DND-41 (cell line): ENCODE measurements at places on chromosomes 3 and 15.

DNA sequence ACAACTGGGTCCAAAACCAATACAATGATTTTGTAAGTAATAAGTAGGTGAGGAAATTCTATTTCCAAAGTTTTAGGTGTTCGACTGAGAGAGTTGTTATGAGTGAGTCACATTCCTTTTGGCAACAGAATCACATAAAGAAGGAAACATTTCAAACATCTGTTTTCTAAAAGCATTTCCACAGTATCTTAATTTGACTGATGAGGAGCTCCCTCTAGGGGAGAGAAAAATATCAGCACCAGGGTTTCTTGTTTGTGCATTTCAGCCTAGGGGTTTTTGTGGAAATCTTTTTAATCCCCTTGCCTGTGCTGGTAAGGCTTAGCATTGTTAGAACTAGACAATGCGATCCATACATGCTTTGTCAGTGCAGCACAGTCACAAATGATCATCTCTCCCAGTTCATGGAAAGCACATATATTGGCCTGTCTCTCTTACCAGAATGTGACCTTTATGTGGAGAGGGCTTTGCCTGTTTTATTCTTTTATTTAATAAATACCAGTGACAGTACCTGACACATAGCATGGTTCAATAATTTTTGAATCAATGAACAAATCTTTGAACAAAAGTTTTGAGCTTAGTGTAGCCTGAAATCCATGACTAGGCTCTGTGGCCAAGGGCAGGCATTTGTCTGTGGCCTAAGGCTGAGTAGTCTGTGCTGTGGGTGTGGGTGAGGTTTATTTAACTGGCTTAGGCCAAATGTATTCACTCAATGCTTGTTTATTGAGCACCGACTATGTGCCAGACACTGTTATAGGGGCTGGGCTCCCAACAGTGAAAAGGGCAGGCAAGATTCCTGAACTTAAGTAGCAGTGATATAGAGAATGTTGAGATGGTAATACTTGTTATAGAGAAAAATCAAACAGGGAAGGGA is 21.1 kb upstream of the IQCF6 start:
- DNase-seq: peak; percentile 20

- no peak for DNase-seq
These were observed 11.2 kb downstream of the C3orf52 start for GRCh38 chr3:112097378-112097777.

GRCh38 chr3:10426346-10427220 is 78.8 kb downstream of the ATP2B2 start:
- DNase-seq: no peak

- no peak for DNase-seq
These were observed 242.0 kb upstream of the FEZF2 start for GRCh38 chr3:62615258-62615849.

- DNase-seq: no peak
These were observed 21.9 kb upstream of the USP13 start for GRCh38 chr3:179630753-179631451.

- no peak for DNase-seq
These were observed 82.0 kb downstream of the MBNL1 start for GRCh38 chr3:152350776-152351175.

DNA sequence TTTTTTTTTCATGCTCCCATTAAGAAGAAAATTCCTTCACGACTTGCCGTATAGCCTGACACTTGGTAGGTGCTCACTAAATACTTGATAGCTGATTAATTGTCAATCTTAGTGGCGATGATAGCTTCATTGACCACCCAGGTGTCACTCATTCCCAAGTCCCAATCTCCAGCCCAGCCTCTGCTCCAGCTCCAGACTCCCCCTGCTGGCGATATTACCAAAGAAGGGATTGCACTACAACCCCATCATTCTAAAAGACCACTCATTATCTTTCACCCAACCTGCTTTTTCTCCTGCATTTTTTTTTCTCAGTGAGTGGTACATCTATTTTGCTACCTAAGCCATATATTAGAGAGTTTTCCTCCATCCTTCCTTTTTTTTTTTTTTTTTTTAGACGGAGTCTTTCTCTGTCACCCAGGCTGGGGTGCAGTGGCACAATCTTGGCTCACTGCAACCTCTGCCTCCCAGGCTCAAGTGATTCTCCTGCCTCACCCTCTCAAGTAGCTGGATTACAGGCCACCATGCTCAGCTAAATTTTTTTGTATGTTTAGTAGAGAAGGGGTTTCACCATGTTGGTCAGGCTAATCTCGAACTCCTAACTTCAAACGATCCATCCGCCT is 19.5 kb upstream of the COMMD2 start:
- peak; percentile 47 for DNase-seq

- no peak for DNase-seq
These were observed 33.8 kb upstream of the TFRC start for GRCh38 chr3:196115678-196116083.

GRCh38 chr15:35444557-35445204 is 101.3 kb downstream of the DPH6 start:
- no peak for DNase-seq

DNA sequence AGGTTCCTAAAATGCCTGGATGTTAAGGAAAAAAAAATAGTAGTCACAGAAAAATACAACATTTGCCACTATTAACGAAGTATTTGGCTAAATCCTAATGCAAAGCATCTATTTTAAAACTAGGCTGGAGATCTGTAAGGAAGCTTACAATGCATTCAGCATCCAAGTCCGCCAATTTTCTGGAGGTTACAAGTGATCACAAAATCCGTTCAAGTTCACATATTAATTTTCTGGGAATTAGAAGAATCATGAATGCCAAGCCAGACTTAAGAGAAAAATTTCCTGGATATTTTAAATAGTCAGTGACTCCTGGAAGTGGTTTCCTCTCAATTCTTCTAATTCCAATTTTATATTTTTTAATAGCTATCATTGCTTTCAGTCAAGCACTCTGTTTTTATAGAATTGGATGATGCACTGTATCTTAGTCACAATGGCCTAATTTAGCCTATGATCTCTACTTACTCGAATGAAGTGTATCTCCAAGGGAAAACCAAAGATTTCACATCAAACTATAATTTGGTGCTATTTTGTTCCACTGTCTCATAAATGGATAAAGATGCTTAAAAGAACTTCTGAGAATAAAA is 60.4 kb downstream of the P3H2 start:
- no peak for DNase-seq

- DNase-seq: no peak
These were observed 39.5 kb downstream of the BTLA start for GRCh38 chr3:112459750-112460149.

- DNase-seq: no peak
These were observed 713 bp upstream of the MUC13 start for GRCh38 chr3:124935264-124935663.

DNA sequence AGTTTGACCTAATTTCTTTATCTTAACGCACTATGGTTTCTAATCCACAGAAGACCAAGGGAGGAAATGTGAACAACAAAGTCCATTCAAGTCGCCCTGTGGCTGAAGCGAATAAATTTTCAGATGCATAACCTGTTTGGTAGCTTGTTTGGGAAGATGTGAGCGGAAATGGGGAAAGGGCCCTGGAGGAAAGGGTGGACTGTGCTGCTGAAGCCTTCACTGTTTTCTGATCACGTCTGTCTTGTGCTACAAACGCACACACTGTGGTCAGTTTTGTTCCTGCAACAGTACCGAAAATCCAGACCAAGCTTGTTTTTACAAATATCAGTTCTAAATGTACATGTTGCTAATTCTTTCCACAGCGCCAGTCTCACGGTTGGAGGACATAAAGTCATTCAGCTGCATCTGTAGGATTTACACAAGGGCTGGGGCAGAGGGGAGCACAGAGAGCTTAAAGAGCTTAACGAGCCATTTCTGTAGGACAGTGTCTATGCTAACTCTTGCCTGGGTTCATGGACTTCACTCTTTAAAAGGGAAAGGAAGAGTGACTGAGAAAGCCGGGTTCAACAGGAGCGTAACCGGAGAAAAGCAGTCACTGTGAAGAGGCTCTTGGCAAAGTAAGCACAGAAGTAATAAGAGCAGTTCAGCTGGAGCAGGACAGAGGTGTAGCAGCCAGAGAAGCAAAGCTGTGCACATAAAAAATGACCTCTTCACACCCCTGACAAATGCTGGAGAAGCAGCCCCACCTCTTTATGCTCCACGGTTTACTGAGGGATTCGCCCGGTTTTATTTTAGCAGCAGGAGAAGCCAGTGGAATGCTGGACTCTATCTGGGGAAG is 66.6 kb downstream of the USF3 start:
- no peak for DNase-seq

GRCh38 chr15:54594115-54594514 is 602.6 kb downstream of the RSL24D1 start:
- no peak for DNase-seq

DNA sequence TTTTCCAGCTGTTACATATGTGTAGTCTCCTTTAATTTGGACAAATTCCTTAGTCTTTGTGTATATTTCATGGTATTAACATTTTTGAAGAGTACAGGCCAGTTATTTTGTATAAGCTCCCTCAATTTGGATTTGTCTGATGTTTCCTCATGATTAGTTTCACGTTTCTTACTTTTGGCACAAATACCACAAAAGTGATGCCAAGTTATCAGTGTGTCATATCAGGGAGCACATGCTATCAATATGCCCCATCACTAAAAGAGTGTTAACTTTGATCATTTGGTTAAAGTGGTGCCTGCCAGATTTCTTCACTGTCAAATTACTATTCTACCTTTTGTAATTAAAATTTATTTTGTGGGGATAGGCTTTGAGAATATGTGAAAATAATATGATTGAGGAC is 14.6 kb downstream of the PCNP start:
- DNase-seq: no peak

DNA sequence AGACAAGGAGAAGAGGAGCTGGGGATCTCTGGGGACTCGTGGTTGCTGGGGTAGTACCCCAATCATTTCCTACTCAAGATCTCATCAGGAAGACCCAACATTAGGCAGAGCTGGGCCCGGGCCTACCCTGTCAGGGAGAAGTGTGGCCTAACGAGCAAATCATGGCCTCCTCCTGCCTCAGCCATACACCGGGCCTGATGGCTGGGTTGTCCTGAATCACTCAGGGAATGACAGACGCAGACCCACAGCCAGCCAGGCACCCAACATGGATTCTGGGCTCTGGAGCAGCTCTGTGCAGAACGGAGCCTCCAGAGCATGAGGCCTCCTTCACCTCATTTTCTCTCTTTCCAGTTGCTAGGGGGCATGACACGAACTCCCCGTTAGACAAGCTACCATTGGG is 19.7 kb downstream of the ITGA11 start:
- DNase-seq: no peak

GRCh38 chr3:161388855-161389254 is 17.5 kb upstream of the SPTSSB start:
- DNase-seq: no peak

GRCh38 chr3:15983693-15984092 is 185.9 kb upstream of the ANKRD28 start:
- DNase-seq: no peak

DNA sequence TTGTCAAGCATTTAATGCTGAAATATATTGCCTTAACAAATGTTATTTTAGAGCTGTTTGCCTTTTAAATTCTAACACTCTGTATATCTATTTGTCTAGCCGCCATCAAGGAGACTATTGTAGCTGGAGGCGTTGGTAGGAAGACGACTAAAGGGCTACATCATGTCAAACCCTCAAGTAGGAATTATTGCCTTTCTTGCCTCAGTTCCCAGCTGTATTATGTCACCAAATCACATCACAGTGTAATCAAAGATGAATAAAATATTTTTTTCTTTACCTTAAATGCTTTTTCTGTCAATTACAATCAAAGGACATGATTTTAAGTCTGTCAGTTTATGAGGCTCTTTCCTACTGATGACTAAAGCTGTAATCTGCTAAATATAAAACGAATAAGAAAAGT is 233.1 kb downstream of the ZIC4 start:
- DNase-seq: no peak

DNA sequence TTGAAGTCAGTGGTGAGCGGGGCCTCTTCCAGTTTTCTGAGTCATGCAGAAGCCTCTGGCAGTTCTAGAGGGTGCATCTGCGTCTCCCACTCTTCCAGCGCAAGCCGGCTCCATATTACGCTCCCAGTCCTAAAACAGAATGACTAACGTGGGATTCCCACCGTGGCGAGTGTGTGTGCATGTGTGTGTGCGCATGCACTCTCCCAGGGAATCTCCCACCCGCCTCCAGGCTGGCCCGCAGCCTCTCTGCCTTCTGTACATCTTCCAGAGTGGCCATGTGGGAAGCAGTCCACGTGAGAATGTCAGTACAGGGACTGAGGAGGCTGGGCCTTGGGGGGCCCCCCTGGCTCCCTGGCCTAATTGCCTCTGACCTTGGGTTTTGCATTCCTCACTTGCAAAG is 87.7 kb downstream of the LSM3 start:
- DNase-seq: no peak

DNA sequence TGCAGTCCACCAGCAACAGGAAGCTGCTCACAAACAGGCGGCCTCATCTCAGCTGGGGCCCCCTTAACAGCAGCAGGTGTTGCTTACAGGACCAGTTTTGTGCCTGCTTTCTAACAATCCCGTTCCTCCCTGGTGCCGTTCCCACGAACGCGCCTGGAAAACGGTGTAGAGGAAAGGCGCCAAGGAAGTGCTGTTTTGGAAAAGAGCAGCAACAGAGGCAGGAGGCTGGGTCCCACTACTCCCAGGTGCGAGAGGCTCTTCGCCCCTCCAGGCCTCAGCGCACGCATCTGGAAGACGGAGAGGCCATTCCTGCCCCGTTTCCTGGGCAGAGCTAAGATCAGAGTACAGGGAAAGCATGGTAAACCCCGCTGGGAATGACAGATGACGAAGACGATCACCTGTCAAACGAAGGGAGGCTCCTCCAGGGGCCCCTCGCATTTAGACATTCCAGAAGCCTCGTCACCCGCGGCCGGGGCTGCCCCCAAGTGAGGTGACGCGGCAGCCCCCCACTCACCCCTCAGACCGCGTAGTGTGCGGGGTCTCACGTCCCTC is 603 bp downstream of the SCAPER start:
- peak; percentile 55 for DNase-seq

- DNase-seq: no peak
These were observed 57.8 kb upstream of the CTDSPL start for GRCh38 chr3:37803726-37804469.

DNA sequence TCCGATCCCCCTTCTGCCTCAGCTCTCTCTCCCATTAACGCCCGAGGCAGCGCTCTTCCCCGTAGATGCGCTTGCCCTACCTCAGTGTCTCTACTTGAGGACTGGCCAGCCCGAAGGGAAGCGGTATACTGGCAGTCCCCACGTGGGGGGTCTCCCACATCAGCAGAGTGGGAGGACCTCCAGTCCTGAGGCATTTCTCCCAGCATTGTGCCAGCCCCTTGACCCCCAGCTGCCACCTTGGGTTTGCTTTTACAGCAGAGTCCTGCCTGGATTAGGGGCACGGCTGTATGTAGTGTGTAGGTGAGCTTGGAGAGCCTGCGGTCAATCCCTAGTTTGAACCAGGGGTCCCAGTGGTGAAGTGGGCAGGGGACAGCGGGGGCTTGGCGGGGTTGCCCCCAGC is 767 bp downstream of the SEMA3F start:
- DNase-seq: no peak

GRCh38 chr15:87959080-87959479 is 297.5 kb downstream of the NTRK3 start:
- DNase-seq: no peak

GRCh38 chr3:83873550-83873949 is 1085.2 kb upstream of the CADM2 start:
- no peak for DNase-seq
